A673 (cell line): ENCODE measurements at places on chromosomes 16 and 17.
A peak's percentile ranks its signal among the peaks of the same experiment; 100 is the strongest.

DNA sequence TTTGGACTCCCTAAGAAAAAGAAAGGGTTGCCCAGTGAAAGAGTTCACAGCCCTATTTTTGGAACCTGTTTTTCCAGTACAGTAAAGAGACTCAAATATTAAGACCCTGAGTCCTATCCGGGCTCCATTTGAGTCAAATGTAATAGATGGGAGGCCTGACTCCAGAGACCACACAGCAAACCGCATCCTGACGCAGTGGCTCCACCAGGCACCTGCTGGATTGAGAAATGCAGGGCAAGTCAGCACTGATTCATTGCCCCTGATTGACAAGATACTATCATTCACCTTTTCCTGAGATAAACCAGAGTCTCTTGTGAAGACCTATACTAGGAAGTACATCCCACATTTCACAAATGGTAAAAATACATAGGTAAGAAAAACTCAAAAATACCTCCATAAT is 715.7 kb upstream of the SOX9 start:
- DNase-seq: no peak

DNA sequence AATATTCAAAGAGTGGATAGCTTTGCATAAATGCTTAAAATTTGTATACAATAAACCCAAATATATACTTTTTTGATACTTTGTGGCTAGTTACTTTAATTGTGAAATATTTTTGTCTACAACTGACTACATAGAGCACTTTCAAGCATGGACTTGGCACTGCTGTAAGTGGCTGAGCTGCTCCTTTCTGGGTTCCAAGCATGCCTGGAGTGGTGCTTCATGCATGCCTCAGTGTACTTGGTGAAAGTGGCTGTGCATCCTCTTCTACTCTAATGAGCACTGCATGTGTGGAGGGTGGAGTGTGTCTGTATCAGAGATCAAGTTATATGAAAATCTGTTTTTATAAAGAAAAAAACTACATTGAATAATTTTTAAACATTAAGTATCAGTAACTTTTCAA is 94.1 kb downstream of the OMG start:
- DNase-seq: no peak

DNA sequence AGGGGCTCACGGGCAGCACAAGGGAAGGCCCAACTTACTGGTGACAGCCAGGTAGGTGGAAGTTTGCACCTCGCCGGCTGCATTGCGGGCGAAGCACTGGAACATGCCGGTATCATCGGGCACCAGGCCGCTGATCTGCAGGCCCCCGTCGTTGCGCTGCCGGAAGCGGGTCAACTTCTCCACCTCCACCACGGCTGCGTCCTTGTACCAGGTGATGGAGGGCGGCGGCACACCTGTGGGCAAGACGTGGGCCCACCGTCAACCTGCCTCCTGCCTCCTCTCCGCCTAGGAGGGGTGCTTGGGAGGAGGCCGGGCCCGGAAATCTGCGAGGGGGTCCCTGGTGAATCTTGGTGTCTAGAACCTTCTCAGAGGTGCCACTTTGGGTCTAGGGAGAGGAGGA is 123.6 kb upstream of the CDC42EP4 start:
- DNase-seq: no peak

GRCh38 chr17:12959441-12959840 is 58.4 kb downstream of the ELAC2 start:
- no peak for DNase-seq

DNA sequence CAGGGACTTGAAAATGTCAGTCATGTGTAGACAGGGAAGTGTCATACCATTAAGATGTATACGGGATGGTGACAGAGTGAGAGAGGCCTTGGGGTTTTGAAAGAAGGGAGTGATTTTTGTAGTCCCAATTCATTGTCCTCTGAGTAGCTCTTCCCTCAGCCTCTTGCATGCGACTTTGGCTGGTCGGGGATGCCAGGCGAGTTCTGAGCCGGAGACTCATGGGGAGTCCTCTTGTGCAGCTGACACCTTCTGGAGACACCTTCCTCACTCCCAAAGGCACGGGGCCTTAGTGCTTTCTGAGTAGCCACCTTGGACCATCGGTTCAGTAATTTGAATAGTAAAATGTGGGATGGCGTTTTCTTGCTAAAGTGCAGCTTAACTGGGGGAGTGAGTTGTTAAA is 144.7 kb downstream of the PRKCA start:
- DNase-seq: no peak

GRCh38 chr17:52036416-52036815 is 122.1 kb downstream of the CA10 start:
- no peak for DNase-seq

DNA sequence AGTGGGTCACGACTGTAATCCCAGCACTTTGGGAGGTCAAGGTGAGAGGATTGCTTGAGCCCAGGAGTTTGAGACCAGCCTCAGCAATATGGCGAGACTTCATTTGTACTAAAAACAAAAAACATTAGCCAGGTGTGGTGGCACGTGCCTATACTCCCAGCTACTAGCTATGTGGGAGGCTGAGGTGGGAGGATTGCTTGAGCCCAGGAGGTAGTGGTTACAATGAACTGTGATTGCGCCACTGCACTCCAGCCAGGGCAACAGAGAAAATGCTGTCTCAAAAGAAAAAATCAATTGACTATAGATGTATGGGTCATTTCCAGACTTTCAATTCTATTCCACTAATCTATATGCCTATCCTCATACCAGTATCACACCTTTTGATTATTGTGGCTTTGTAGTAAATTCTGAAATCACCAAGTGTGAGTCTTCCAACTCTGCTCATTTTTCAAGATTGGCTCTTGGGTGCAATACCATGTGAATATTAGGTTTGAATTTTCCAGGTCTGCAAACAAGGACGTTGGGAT is 27.2 kb upstream of the CEP20 start:
- no peak for DNase-seq

- no peak for DNase-seq
Measured at GRCh38 chr17:2057175-2057759, 2.4 kb downstream of the HIC1 start.

DNA sequence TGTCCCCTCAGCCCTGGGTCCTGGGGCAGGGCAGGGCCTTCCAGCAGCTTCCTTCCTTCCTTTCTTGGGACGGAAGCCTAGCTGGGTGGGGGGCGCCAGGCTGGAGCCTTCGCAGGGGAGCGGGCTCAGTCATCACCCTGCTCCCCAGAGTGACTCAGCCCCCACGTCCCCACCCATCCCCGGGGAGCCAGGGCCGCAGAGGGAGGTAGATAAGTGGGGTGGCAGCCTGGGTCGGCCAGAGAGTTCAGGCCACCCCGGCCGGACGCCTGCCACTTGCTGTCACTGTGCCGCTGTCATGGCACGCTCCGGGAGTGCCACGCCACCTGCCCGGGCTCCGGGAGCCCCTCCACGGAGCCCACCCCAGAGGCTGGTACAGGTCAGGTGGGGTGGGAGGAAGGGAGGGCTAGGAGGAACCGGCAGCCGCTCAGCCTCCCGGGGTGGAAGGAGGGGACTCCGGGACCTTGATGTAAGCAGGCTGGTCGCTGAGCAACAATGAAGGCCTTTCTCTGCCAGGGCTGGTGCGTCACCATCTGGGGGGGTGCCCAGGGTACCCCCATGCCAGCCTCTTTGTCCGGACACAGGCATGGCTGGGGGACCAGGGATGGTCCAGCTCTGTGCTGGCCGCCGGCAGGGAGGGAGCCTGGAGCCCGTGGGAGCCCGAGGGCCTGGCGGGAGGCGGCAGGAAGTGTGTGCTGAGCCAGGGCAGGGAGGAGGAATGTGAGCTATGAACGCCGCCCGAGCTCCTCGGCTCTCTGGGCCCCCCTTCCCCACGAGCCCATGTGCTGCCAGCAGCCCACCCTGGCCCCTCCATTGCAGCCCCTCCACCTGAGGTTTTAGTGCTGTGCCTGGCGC is 6.6 kb downstream of the NHERF2 start:
- DNase-seq: peak; percentile 47

- DNase-seq: no peak
Measured at GRCh38 chr16:15803618-15804017, 53.2 kb downstream of the MYH11 start.

GRCh38 chr17:19760746-19761145 is 12.6 kb upstream of the ALDH3A1 start:
- no peak for DNase-seq

- no peak for DNase-seq
Measured at GRCh38 chr17:6241996-6242395, 171.8 kb downstream of the WSCD1 start.

DNA sequence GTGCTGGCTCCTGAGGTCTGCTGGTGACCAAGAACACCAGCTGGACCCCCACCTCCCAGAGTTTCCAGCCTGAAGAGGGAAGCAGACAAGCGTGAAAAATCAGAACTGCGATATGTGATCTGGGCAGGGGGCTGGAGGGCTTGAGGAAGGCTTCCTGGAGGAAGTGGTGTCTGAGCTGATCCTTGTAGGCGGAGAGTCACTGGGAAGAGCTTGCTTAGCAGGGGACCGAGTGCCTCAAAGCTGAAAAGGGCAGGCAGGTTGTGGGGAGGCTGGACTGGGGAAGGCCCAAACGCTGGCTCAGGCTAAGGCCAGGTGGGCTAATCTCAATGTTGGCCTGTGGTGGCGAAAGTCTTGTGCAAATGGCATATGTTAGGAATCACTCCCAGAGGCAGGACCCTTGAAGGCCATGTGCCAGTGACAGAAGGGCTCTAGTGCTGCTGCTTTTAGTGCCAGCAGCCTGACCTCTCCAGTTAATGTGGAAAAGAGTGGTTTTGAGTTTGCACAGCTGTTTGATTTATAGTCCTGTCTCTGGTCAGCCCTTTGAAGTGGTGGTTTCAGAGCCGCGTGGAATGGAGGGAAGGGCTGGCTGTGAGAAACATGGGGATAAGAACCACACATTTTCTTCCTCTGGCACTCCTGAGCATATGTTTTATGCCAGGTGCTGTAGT is 85.3 kb upstream of the LGALS9 start:
- DNase-seq: no peak

DNA sequence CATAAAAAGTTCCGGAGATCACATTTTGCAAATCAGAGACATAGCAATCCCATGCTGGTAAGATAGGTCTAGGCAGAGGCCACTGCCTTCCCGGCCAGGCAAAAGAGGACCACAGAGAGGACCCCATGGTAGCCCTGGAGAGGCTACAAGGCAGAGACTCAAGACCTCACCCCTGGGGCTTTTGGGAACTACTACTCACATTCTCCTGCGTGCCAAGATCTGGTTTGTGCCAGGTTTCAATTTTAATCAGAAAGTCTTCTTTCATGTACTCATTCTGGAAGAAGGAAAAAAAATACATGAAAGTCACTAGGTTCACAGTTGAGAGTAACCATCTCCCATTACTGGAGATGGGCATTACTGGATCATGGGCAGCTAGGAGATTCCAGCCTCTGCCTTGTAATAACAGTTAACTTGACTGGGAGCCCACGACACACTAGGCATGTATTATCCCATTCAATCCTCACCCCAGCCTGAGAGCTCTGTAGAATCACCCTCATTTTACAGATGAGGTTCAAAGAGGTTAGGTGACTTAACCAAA is 21.2 kb downstream of the PITPNA start:
- no peak for DNase-seq

DNA sequence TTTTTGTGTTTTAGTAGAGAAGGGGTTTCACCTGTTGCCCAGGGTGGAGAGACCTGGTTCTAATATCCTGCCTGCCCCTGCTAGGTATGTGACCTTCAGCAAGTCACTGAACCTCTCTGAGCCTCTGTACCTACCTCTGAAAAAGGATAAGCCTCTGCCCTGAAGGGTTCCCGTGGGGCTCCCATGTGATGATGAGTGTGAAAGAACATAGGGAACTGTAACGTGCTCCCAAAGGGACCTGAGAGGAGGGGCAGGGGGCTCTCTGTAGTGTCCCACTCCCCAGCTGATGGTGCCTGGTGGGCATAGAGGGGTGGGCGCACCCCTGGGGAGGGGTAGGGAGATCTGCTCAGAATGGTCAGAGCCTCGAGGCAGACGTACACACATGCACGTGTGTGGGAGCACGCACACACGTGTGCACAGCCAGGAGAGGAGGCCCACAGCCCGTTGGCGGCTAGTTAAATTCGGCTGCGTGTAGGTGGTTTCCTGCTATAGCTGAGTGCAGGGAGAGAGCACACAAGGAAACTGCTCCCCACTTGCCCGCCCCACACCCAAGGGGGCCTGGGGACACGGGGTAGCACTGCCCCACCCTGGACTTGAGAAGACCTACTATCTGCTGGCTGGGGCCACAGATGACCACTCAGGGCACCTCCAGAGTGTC is 6.7 kb downstream of the KCNH4 start:
- no peak for DNase-seq

- no peak for DNase-seq
Measured at GRCh38 chr17:37025238-37025637, 76.5 kb downstream of the AATF start.

- DNase-seq: no peak
Measured at GRCh38 chr17:58382108-58382871, 30.3 kb upstream of the SUPT4H1 start.

- DNase-seq: no peak
Measured at GRCh38 chr17:73121506-73121905, 29.0 kb upstream of the SLC39A11 start.

- DNase-seq: no peak
Measured at GRCh38 chr17:67485666-67486065, 108.6 kb downstream of the PITPNC1 start.

- DNase-seq: no peak
Measured at GRCh38 chr16:929227-930073, 41.3 kb downstream of the LMF1 start.
